ENCODE measurements at places on chromosomes 1 and 21.

DNA sequence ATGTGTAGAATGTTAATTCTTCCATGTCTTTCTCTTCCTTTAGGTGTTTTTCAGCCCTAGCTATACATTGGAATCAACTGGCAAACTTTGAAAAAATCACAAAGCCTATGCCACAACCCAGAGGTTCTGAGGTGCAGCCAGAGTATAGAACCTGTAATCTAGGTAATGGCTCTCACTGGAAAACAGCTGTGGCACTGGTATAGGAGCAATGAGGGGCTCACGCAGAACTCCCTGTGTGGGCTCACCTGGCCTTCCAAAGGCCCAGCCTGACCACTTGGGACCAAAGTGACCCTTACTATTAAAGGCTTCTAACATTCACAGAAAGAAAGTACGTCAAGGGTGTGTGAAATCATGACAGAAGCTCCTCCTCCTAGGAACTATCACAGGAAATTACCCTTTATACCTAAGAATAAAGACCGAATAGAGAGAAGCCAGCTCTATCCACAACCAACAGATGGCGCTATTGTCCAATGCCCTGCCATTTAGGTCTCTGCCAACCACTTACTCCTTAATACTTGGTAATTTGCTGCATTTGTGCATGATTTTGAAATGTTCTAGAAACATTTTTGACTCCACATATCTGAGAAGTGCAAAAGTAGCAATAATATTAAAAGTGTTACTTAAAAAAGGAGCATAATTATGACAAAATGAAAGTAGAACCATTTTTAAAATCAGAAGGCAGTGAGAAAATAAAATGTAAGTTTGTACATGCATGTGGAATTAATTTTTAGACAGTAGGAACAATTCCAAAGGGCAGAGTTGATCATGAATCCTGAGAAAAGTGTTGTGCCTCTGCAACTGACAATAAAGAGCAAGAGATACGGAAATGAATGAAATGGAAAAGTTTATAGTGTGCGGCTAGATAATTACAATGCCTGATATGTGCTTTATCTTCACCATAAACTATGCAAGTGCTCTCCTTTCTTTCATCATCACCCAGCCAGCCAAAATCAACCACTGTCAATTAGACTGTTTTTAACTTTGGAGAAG, 93.1 kb upstream of the HAO2 start:
- DNase-seq: peak; percentile 41

DNA sequence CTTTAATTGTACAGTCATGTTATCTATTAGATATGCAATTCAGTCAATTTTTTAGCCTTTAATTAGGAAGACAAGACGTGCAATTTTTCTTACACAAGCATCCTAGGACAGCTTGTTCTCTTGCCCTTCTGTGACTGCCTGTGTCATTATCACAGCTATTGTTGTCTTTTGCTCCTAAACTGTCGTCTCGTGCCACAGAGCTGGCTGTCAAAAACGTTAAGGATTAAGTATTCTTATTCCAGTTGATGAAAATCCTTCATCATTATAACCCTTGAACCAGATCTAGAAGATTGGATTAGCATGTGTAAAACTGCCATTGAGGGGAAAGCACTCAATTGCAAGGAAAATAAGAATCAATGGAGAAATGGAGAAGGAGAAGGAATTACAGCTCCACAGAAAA, 43.8 kb upstream of the AIM2 start:
- DNase-seq: no peak

GRCh38 chr1:4016351-4017130, 116.5 kb upstream of the C1orf174 start:
- DNase-seq: no peak

GRCh38 chr1:67937651-67938050, 104.4 kb upstream of the GNG12 start:
- peak; percentile 24 for DNase-seq

GRCh38 chr1:177119311-177119710, 45.2 kb downstream of the ASTN1 start:
- DNase-seq: no peak

DNA sequence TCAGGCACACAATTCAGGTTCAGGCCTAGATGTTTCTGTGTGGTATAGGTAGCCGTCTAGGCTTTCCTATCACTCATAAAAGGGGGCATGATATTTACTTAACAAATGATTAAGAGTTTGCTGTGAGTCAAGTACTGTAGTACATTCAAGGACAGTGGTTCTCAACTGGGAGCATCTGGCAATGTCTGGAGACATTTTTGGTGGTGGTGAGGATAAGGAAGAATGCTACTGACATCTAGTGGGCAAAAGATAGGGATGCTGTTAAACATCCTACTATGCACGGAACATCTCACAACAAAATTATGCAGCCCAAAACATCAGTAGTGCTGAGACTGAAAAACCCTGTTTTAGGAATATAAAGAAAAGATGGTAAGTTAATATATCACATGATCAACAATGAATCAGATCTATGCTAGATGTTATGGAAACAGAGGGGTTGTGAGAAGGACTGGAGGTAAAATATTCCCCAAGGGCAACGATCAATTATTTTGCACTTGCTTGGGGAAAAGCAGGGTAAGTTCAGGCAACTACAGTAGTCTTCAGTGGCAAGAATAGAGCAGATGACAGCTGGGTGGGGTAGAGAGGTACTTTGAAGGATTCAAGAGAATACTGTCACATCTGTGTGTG, 4.9 kb downstream of the DNTTIP2 start:
- DNase-seq: no peak

- peak; percentile 49 for DNase-seq
Observed at GRCh38 chr1:29706936-29707335, 470.6 kb downstream of the PTPRU start.

DNA sequence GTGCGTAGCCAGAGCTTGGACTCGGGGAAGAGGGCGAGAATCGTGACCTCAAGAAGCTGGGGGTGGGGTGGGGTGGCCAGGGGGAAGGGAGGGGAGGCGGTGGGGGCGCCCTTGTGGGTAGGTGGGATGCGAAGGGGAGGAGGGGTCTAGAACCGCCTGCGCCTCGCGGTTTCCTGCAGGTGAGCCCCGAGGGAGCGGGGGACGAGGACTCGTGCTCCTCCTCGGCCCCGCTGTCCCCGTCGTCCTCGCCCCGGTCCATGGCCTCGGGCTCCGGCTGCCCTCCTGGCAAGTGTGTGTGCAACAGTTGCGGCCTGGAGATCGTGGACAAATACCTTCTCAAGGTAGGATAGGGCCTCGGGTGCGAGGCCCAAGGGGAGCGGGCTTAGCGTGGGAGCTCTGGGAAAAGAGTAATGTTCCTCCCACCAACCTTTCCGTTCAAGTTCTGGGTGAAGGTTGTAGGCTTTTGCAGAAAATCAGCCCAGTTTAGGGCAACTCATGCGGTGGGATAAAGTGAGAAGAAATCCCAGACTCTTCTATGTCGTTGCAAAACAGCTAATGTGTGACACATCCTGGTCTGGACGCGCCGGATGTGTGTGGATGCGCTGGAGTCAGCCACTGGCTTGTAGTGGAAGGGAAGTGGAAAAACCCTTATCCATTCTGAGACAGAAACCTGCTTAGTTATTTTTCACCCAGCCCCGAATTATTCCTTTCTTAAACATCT, 2.9 kb downstream of the LHX8 start:
- peak; percentile 26 for DNase-seq

- DNase-seq: no peak
Observed at GRCh38 chr21:25578056-25578961, 29.0 kb downstream of the MRPL39 start.

DNA sequence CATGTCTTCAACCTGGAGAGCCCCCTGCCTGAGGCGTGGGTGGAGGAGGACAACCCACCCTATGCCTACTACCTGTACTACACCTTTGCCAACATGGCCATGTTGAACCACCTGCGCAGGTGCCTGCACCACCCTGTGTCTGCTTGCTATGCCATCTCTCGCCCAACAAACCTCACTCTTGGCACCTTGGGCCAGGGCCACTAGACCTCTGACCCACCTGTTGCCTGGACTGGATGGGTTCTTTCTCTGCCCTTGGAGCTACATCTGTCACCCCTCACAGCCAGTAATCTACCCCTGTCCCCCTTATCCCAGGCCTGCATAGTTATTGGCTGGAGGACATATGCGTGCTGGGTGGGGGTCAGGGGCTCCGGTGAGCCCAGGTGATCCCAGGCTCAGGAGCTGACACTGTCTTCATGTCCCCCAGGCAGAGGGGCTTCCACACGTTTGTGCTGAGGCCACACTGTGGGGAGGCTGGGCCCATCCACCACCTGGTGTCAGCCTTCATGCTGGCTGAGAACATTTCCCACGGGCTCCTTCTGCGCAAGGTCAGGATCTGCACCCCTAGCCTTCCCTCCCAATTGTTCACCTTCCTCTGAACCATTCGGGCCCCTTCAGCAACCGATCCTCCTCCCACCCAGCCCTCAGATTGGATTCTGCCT, 9.9 kb downstream of the AMPD2 start:
- DNase-seq: no peak

GRCh38 chr1:175783126-175783722, 39.8 kb upstream of the TNR start:
- DNase-seq: no peak

- peak; percentile 6 for DNase-seq
Observed at GRCh38 chr1:234827656-234828055, 217.7 kb upstream of the IRF2BP2 start.

DNA sequence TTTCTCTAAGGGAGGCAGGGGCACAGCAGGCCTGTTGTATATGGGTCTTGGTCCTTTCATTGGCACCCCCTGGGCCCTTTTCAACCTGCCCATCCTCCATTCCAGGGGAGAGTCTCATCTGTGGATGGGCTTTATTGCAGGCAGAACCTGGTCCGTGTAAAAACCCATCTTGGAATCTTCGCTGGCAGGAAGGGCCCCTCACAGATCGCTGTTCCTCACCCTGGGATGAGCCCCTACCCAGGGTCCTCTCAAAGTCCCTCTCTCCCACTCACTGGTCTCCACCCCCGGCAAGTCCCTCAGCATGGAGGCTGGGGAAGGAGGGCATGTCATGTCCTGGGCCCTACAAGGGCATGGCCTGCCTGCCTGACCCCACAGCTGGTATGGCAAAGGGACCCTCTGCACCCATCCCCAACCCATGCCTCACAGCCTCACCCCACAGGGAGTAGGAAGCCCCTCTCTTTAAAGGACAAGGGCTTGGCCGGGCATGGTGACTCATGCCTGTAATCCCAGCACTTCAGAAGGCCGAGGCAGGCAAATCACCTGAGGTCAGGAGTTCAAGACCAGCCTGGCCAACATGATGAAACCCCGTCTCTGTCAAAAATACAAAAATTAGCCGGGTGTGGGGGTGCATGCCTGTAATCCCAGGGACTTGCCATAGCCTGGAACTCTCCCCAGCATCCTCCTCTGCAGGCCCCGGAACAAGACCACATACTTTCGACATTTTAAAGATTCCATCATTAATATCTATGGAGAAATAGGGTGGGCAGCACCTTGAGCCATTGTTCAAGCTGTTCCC, 13.2 kb upstream of the CDA start:
- no peak for DNase-seq

DNA sequence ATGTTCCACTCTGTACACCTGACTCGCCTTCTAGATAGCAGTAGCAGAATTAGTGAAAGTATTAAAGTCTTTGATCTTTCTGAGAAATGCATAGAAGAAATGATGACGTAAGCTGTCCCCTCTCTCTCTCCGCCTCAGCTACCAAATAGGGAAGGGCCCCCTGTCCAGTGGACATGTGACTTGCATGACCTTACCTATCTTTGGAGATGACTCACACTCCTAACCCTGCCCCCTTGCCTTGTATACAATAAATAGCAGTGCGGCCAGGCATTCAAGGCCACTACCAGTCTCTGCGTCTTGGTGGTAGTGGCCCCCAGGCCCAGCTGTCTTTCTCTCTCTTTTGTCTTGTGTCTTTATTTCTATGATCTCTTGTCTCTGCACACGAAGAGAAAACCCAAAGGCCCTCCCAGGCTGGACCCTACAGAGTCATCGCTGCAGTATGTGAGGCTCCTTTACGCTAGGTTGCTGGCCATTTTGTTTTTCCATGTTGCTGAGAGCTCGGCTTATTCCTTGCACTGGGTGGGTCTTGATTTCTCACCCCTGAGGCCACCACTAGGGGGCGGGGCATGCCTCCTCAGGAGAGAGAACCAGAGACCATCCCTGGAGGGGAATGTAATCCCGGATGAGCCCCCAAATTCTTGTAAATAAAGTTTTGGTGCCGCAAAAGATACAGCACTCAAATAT, 16.0 kb upstream of the ZBTB8B start:
- DNase-seq: no peak

- no peak for DNase-seq
Observed at GRCh38 chr1:78370779-78371482, 119.8 kb upstream of the PTGFR start.

DNA sequence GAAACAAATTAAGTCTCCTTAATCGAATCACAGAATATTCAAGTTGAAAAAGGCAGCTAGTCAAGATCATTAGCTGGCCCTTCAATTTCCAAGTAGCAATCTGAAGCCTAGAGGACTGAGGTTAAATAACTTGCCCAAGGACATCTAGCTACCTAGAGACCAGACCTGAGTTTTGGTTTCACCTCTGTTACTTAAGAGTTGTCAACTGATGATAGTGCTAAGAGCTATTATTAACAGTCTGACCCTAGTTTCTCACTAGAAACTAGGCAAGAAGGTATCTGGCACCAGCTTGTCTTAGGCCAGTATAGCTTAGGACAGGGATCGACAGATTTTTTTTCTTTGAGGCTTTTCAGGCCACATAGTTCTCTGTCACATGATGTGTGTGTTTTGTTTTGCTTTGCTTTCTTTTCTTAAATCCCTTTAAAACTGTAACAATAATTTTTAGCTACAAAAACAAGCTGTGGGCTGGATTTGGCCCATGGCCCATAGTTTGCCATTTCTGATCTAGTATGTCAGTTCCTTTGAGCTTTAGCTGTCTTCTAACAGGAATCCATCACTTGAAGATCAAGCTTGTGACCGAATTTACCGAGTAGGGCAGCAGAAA, 23.2 kb downstream of the TRIM45 start:
- no peak for DNase-seq

DNA sequence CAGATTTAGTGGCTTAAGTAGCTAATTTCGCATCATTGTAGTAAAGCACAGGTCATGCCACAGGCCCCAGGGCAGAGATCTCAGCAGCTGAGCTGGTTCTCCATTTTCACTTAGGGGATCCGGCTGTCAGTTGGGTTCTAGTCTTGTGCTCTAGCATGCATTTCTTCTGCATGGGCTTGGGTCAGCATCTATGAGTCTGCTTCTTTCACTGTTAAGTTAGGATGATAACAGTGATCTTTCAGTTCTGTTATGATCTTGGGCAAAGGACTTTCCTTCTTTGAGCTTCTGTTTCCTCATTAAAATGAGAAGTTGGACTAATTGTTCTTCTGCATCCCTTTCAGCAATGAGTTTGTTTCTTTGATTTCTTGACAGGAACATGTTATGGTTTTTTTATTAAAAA, 123.6 kb upstream of the DNAH14 start:
- no peak for DNase-seq

DNA sequence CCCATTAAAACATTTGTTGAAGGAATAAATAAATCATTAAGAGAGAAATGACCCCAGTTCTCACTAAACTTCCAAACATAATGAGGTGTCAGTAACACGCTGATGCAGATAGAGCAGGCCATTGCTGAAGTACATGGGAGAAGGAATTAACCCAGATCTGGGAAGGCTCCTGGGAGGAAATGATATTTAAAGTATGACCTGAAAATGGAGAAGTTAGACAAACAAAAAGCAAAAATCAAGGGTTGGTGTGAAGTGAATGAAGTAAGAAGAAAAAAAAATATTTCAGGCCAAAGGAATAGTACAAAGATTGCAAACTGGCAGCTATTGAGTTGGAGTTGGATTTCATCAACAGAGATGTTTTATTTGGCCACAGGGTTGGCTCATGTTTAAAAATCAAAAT, 71.4 kb downstream of the RGS2 start:
- DNase-seq: no peak

- DNase-seq: no peak
Observed at GRCh38 chr1:15187175-15188129, 33.9 kb downstream of the TMEM51 start.
